ENCODE measurements at places on chromosomes 2 and 18. TPM values are rescaled to one million over a fixed set of nuclear protein-coding genes. Genes with fewer than 3 reads are reported as not detected.

The GALR1 gene
- not detected for total RNA-seq

The ADCY3 gene
- 18.0 TPM for total RNA-seq

The TPGS2 gene
- 188 TPM for total RNA-seq

The CD207 gene
- not detected for total RNA-seq

The CCDC74B gene
- 2.9 TPM for total RNA-seq

The BOLA3 gene
- 25.5 TPM for total RNA-seq

The MYOM1 gene
- 0.10 TPM for total RNA-seq

The FN1 gene
- total RNA-seq: 2,305 TPM

The RNF138 gene
- total RNA-seq: 34.3 TPM

The LTBP1 gene
- 145 TPM for total RNA-seq

The KANSL1L gene
- total RNA-seq: 16.7 TPM

The SDC1 gene
- total RNA-seq: 5.9 TPM

The C2orf76 gene
- 8.2 TPM for total RNA-seq

The HOXD12 gene
- not detected for total RNA-seq

The RAMP1 gene
- total RNA-seq: not detected

The FKBP1B gene
- total RNA-seq: 10.1 TPM

The SLC8A1 gene
- total RNA-seq: 2.3 TPM

The APCDD1 gene
- not detected for total RNA-seq

The RPRD1A gene
- total RNA-seq: 47.4 TPM

The NXPH2 gene
- total RNA-seq: not detected

The ALPI gene
- total RNA-seq: not detected

The STPG4 gene
- 0.29 TPM for total RNA-seq

The SERPINB2 gene
- total RNA-seq: 0.65 TPM

The RHOB gene
- total RNA-seq: 994 TPM

The ANO7 gene
- total RNA-seq: 1.6 TPM

The KLHL41 gene
- total RNA-seq: 0.19 TPM

The CNDP1 gene
- total RNA-seq: not detected

The DYNC2LI1 gene
- 14.4 TPM for total RNA-seq

The TSHZ1 gene
- 14.3 TPM for total RNA-seq

The COLEC12 gene
- 4.2 TPM for total RNA-seq

The FAM110C gene
- under 0.01 TPM for total RNA-seq

The ASB3 gene
- total RNA-seq: 21.5 TPM

The XDH gene
- total RNA-seq: not detected

The DYNAP gene
- not detected for total RNA-seq

The GPR39 gene
- total RNA-seq: 0.10 TPM

The KCNG2 gene
- total RNA-seq: not detected

The TCF23 gene
- not detected for total RNA-seq

The FIGN gene
- total RNA-seq: 0.98 TPM

The FTCDNL1 gene
- 0.67 TPM for total RNA-seq

The ERBB4 gene
- under 0.01 TPM for total RNA-seq

The CIB4 gene
- not detected for total RNA-seq

The GPR75 gene
- 3.9 TPM for total RNA-seq

The NPHP1 gene
- 4.6 TPM for total RNA-seq

The DHRS9 gene
- total RNA-seq: 3.7 TPM

The SCN9A gene
- 0.96 TPM for total RNA-seq

The FAP gene
- 4.5 TPM for total RNA-seq

The ZNF519 gene
- total RNA-seq: 3.9 TPM

The SLC5A7 gene
- total RNA-seq: not detected

The RALB gene
- total RNA-seq: 100 TPM

The DPYSL5 gene
- not detected for total RNA-seq

The GAD1 gene
- not detected for total RNA-seq

The ZSWIM2 gene
- 0.10 TPM for total RNA-seq

The UGT1A10 gene
- not detected for total RNA-seq

The IFT172 gene
- 15.0 TPM for total RNA-seq

All from vein endothelial cell (primary cell).